ENCODE measurements at places on chromosomes 5 and 9.

GRCh38 chr5:83441747-83442146, 29.8 kb upstream of the VCAN start:
- no peak for DNase-seq

GRCh38 chr5:114055318-114056184, 306.3 kb upstream of the KCNN2 start:
- DNase-seq = no peak

GRCh38 chr5:76861612-76862011, 11.8 kb downstream of the S100Z start:
- no peak for DNase-seq

DNA sequence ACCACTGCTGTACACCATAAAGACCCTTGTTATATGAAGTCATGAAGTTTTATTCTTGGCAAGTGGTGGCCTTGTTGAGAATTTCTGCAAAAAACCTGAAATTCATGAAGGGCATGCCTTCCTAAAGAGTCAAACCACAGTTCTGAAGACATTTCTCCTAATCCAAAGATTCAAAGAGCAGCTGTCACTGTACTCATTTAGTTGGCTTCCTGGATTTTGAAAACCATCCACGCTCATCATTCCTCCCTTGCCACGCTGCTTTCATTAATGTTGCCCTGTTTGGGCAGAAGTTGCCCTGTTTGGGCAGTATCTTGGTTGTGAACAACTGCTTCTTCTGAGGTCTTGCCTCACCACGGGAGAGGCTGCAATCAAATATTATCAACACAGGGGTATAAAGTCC, 560.3 kb upstream of the TLE4 start:
- no peak for DNase-seq

GRCh38 chr5:56620903-56621677, 194.3 kb upstream of the MAP3K1 start:
- no peak for DNase-seq

GRCh38 chr9:29445751-29446150, 1872.5 kb upstream of the C9orf72 start:
- no peak for DNase-seq

GRCh38 chr9:117465706-117466105, 50.8 kb upstream of the ASTN2 start:
- no peak for DNase-seq

DNA sequence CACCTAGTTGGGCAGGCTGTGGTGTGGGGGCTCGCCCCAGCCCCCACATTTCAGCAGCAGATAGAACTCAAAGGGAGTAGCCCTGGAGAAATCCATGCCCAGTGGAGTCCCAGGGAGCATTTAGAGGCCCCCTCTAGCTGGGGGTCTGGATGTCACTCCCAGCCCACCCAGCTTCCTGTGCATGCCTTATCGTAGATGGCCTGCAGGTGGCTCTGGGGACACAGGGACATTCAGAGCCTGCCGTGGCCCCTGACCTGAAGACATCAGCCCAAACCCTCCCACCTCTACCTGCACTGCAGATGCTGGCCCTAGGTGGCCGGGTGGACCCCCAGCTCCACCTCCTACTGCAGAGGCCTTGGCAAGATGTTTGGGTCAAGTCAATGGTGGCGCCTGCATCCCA, 49.0 kb upstream of the LMX1B start:
- no peak for DNase-seq

GRCh38 chr5:82717738-82718137, 359.5 kb downstream of the TMEM167A start:
- DNase-seq = no peak

- no peak for DNase-seq
Measured at GRCh38 chr9:95193067-95193466, 124.4 kb downstream of the FANCC start.

GRCh38 chr5:160837749-160838593, 14.0 kb downstream of the ATP10B start:
- no peak for DNase-seq

GRCh38 chr5:163569284-163569683, 63.9 kb downstream of the MAT2B start:
- no peak for DNase-seq

GRCh38 chr9:76699971-76700370, 64.3 kb upstream of the PCA3 start:
- no peak for DNase-seq

DNA sequence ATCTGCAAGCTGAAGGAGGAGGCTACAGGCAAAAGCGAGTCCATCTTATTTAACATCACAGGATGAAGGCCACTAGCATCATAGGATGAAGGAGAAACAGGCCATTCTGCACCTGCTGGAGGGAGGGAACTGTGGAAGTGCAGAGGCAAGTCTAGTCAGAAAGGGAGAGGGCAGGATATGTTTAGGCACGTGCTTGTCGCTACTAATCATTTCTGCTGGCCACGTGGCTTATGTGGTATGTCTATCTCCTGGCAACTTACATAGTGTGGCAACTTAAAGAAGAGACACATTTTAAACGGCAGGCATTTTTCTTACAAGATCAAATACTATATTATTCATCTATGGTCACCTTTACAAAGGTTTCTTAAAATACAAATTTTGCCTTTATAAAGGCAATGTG, 74.0 kb downstream of the GNAQ start:
- no peak for DNase-seq

GRCh38 chr9:123555646-123556045, 199.6 kb downstream of the CRB2 start:
- DNase-seq = no peak

GRCh38 chr9:87395804-87396479, 101.7 kb upstream of the DAPK1 start:
- no peak for DNase-seq

- DNase-seq = peak; percentile 79
Measured at GRCh38 chr9:33225319-33226147, 14.4 kb upstream of the SPINK4 start.

- no peak for DNase-seq
Measured at GRCh38 chr5:75320371-75320770, 16.6 kb upstream of the HMGCR start.

DNA sequence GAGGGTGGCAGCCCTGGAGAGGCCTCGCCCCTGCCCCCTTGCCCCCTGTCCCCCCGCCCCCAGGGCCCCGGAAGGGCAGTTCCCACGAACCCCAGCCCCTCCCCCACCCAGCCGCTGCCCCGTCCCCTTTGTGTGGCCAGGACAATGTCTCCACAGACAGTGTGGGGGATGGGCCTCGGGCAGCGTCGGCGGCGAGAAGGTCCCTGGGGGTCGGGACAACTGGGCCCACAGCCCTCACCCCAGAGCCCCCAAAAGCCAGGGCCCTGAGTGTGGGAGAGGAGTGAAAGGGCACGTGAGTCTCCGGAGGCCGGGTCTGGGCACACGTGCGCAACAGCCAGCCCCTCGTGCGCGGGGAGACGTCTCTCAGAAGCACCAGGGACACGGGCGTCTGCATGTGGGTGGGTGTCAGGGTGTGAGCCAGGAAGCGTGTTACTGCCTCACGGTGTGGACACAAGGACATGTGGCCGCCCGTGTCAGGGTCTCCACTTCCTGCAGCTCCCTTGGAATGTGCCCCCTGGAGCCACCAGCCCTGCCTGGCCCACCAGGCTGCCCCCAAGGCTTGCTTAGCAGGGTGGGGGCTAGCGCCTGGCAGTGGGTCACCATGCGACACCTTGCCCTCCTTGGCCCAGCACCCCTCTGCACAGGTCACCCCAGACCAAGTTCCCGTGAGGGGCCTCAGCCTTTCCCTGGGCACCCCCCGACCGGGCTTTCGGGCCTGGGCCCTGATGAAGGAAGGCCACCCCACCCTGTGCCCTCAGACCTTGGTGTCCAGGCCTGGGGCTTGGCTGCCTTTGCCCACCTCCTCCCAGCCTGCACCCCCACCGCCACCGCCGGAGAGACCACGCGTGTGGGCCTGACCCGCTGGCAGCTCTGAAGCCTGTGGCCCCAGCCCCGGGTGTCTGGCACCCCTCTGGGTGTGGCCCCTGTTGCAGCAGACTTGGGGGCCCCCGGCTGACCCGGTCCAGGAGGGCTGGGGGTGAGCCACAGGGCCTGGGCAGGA, 12.8 kb upstream of the NRARP start:
- no peak for DNase-seq

DNA sequence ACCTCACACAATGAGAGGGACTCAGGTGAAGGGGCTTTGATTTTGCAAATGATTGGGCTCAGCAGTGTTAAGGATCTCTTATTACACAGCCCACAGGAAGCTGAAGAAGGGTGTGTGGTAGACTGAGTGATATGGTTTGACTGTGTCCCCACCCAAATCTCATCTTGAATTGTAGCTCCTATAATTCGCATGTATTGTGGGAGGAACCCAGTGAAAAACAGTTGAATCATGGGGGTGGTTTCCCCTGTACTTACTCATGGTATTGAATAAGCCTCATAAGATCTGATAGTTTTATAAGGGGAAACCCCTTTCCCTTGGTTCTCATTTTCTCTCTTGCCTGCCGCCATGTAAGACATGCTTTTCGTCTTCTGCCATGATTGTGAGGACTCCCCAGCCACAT, 132.5 kb upstream of the FBXL7 start:
- no peak for DNase-seq

DNA sequence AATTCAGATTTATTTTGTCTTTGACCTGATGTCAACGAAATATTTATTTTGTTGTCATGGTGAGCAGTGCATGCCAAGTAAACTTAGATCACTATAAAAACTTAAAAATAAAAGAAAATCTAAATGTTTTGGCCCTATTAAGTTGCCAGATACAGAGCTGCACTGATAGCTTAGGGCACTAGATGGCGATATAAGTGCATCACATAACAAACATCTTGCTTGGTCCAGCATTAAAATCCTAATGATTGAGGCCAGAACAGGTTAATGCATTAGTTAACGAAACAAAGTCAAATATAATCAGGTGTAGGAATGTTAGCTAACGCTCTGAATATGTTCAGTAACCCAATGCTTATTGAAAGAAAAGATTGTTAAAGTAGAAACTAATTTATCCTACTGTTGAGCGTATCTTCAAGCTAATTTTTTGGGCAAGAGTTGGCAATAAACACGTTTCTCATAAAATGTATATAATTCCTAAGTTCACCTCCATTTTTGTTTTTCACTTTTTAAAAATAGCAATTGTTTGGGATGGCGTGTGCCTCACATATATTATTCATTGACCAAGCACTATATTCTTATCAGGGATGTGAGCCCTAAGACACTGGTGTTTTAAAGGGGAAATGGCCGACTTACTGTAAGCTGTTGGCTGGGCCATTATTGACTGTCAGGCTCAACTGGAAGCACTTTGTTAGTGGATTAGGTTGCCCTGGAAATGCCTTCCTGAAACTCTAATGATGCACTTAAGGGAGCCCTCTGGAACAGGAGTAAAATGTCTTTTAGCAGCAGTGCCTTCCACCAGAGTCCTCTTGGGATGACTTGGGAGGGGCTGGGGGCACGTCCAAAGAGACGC, 33.3 kb downstream of the KCTD16 start:
- DNase-seq = peak; percentile 23

Data from activated CD4-positive, alpha-beta memory T cell treated with anti-CD3 and anti-CD28 coated beads, Interleukin-2, amount 10 ng/mL, durations not matched to agents 7 days and 5 days (primary cell).